Common myeloid progenitor, CD34-positive (primary cell): ENCODE measurements at places on chromosomes 1 and 21.

DNA sequence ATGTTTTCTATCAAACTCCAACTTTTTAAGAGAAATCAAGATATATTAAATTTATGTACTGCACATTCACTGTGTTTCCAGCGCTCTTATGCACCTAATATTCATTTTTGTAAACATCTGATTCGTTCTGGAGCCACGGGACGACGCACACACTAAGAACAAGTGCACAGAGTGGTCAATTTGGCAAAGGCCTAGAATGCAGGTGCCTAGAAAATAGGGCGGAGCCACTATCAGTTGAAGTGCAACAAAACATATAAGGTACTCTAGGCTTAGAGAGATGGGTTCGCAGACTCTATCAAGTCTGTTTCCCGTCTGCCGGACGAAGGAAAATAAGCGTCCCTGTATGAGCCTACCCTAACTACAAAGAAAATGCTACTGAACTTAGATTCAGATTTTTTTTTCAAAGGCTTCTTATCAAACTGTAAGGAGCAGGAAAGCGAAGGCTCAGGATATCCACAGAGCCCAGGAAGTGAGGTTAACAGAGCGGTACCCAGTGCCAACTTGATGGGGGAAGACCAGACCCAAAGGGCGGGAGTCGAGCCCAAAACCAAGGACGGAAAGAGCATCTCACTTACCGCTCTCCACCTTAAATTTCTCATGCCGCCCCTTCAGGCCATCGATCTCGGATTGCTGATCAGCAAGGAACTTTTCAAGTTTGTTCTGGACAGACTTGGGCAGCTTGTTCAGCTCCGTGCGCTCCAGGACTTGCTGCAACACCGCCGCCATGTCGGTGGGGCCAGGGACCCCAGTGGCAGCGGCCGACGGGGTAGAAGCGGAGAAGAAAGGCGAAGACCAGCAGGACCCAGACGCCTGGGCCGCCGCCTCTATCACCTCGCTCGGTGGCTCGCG, 526 bp downstream of the TPR start:
- peak; percentile 23 for DNase-seq

DNA sequence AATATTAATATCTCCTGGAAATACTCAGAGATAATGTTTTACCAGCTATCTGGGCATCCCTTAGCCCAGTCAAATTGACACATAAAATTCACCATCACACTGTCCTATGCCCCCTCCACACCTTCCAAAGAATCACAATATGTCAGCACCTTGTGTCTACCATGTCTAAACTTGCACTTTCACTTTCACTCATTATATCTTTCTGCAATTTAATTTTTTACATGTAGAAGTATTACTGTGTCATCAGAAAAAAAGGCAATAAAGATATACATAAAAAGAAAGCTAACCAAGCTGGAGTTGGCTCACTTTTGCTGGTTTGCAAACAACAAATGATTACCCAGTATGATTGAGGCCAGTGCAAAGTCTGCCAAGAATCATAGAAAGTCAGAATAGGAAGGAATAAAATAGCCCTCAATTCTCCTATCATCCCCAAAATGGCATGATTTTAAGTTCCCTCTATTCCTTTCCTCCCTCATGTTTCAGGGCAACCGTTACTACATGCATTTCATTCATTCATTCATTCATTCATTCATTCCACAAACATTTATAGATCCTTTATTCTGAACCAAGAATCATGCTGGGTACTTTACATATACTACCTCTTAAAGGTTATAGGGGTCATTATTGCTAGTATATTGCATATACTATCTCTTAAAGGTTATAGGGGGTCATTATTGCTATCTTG, 5.9 kb upstream of the LUZP1 start:
- peak; percentile 37 for DNase-seq

GRCh38 chr1:246274186-246274585, 232.9 kb downstream of the SMYD3 start:
- no peak for DNase-seq

GRCh38 chr1:223210788-223211120, 67.7 kb upstream of the TLR5 start:
- DNase-seq, result no peak

- no peak for DNase-seq
Measured at GRCh38 chr21:38498057-38498833, at the start of gene ERG. Gene ERG (minus strand): TSS chr21:38498477. CDS start chr21:38498380, 97 bp downstream.

GRCh38 chr1:66050633-66051032, 257.9 kb downstream of the PDE4B start:
- no peak for DNase-seq

GRCh38 chr1:115158181-115158580, 68.9 kb upstream of the TSPAN2 start:
- no peak for DNase-seq

GRCh38 chr1:159196543-159196942, 8.1 kb upstream of the ACKR1 start:
- no peak for DNase-seq

GRCh38 chr1:30374400-30375070, 348.9 kb downstream of the MATN1 start:
- DNase-seq, result no peak

- DNase-seq, result no peak
Measured at GRCh38 chr1:10975567-10976326, 36.7 kb upstream of the TARDBP start.

GRCh38 chr1:24946861-24947658, 17.0 kb upstream of the RUNX3 start:
- DNase-seq, result no peak

DNA sequence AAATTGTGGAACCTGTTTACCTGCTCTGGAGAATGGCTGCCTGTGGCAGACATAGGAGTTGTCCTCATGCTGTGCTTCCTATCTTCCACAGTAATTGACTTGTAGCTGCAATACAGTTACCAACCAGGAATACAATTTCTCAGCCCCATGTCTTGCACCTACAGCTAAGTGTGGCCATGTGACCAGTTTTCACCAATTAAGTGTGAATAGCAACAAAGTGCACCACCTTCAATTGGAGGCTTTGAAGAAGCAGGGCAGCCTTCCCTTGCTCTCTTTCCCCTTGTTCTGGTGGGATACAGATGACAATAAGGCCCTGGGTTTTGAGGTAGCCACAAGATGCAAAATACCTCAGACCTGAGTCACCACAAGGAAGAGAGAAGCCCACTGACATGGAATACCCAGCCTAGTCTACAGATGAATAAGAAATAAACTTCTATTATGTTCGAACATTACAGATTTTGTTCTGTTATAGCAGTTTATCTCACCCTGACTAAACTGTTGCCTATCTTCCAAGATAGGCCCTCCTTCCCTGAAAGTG, 70.2 kb upstream of the S1PR1 start:
- no peak for DNase-seq

- DNase-seq, result no peak
Measured at GRCh38 chr1:225380691-225381090, 47.1 kb downstream of the LBR start.

DNA sequence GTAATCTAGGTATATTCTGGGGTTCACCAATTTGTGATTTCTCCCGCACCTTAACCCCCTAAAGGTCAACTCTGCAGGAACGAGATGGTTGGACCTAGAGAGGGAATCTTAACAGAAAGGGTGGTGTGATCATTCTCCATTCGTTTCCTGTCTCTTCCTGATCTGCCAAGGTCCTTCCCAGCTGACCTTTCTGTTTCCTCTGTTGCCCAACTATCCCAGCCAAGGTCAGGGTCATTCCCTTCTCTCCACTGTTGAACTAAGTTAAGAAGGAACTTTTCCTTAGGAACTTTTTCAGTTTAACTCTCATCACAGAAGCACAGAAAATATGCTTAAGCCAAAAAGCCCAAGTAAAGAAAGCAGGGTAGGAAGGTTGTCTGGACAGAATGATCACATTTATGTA, 49.3 kb downstream of the KAZN start:
- DNase-seq, result no peak

GRCh38 chr1:245512181-245512888, 357.6 kb downstream of the KIF26B start:
- DNase-seq, result no peak

DNA sequence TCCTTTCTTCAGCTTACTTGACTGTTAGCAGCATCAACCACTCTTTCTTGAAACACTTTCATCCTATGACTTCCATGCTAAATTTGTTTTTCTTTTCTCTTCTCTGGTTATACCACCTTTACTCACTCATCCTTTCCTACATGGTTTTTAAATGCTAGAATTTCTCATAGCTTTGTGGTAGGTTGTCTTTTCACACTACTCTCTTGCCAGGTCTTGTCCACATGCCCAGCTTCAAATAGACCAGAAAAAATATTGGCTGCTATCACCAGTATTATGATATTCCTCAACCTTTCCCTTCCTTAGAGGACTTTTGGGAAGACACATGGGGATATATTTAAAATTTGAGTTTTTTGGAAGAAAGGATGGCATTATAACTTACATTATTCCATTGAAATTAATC, 48.8 kb downstream of the PPP1R12B start:
- no peak for DNase-seq

- DNase-seq, result no peak
Measured at GRCh38 chr1:184941410-184941733, 32.9 kb downstream of the NIBAN1 start.

GRCh38 chr1:201707656-201708055, 121.3 kb upstream of the IPO9 start:
- DNase-seq, result no peak

DNA sequence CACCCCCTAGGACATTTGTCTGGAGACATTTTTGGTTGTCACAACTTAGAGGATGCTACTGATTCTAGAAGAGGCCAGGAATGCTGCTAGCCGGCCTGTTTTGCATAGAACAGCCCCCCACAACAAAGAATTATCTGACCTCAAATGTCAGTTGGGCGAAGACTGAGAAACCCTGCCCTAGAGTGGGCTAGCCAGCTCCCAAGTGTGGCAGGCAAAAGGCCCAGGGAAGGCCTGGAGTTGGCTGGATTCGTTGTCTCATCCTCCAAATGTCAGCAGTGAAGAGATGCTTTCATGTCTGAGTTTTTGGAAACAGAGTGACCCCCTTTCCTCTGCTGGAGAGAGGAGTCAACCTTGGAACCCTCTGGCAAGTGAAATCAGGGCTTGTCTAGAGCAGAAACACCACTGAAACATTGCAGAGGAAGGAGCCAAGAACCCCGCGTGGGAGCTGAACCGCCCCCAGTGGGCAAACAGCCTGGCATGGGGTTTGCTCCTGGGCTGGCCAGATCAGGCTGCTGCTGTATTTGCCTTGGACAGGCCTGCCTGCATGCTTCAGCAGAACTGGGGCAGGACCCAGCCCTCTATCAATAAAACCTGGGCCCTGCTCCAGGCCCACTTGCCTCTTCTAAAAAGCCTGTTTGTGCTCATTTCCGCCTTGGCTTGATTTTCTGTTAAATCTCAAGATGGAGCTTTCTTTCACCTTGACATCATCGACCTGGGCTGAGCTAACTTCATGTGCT, 32.9 kb downstream of the RASSF5 start:
- DNase-seq, result no peak

DNA sequence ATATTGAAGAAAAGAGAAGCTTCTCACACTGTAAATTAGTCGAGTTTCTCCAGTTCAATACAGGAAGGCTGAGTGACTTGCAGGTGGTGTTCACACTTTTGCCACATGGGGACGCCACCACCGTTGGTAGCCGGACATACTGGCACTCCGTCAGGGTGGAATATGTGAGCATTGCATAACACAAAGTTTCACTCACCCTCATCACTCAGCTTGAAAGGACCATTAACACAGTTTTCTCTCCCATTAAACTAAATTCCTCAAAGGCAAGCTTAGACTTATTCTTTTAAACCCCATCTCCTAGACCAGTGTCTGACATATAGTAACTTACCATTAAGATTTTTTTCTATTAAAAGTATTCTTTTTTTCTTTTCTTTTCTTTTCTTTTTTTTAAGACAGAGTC, 105.3 kb upstream of the SERBP1 start:
- DNase-seq, result peak; percentile 76

DNA sequence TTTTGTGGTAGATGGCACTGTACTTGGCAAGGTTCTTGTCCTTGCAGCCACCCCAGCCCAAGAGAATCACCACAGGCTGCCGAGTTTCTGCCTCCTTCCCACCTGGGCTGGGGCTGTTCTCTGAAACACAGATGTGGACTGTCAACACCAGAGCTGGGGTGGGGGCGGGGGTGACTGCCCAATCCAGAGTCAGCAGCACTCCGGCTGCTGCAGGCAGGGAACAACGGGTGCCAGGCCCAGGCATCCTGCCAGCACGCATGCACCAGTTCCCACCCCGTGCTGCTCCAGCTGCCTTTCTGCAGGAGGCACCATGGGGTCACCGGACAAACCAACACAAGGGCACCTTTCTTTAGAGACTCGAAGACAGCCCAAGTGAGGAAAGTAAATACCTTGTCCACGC, 14.1 kb downstream of the TMEM53 start:
- DNase-seq, result no peak

DNA sequence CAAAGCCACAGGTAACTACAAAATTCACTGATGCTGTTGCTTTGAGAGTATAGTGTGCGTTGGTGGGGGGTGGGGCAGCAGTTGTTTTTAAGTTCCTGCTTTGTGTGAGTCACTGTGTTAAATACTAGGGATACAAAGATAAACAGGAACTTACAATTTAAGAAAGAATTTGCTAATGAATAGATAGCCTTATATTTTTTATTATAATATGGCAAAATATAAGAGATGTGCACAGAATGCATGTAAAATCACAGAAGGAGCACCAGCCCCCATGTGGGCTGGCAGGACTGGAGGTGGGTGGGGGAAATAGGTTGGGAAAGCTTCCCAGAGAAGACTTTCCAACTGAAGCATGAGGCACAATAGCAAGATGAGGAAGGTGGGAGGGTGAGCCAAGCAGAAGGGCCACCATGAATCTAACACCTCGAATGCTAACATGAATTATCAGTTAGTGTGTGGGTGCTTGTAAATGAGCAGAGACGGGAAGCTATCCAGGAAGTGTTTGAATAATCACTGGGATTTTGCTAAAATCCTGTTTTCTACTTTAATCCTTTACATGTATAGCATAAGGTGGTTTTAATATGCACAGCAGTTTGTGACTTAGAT, 57.0 kb upstream of the RAVER2 start:
- DNase-seq, result peak; percentile 82

GRCh38 chr1:214420341-214420740, 131.1 kb downstream of the PTPN14 start:
- DNase-seq, result no peak

DNA sequence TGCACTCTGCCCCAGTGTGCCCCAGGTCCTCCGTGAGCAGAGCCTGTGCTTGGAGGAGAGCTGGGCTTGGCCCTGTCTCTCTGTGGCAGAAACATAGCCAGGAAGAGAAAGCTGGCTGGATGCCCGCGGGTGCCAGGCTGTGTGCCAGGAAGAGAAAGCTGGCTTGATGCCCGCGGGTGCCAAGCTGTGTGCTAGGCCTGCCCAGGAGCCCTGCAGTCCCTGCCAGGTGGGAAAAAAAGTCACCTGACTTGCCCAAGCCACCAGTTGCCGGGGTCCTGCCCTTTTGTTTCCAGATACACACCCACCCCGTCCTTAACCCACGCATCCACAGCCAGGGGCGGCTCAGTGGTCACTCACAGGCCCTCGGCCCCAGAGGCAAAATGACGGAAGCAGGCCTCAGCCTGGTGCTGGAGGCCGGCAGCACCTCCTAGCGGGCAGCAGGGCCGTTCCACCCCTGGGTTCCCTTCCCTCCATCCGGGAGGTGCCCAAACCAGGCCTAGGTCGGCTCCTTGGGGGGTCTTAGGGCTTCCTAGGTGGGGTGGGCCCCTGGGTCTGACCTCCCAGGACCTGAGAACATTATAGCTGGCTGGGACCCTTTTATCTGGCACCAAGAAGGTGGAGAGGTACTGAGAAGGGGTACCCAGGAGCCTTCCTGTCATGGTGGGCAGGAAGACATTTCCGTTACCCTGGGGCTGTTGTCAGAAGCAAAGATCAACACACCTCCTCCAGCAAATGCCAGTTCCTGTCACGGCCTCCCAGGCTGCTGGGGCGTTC, 9.1 kb downstream of the ITGB2 start:
- DNase-seq, result peak; percentile 65
